ENCODE measurements at places on chromosomes 7 and 10.

DNA sequence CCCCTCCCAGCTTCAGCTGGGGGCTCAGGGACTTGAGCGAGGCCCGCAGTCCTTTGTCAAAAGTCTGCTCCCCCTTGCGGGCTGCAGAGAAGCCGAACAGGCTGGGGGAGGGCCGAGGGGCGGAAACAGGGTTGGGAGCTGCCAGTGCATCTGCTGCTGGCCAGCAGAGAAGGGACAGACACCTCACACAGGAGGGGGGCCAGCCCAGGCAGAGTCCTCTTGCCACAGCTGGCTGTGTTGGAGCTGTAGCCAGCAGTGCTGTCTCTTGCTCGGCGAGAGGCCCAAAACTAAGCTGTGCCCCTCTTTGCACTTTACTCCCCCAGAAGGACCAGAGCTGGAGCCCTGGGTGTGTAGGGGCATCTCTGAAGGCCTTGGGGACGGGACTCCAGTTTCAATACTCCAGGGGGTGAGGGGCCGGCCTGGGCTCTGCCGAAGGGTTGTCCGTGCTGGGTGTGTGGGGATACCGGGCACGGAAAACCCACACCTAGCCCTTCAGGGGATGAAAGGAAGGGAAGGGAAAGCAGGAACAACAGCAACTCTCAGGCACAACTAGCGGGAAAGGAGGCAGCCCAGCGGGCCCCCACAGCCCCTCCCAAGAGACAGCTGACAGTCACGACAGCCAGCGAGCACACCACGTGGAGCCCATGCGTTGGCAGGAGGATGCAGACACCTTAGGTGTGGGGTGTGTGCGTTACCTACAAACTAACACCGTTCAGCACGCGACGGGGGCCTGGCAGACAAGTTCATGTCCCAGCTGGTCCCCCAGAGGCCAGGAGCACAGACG lies 17.8 kb downstream of the YKT6 start:
- DNase-seq: no peak

GRCh38 chr7:148336411-148336810 lies 254.2 kb upstream of the C7orf33 start:
- DNase-seq: no peak

DNA sequence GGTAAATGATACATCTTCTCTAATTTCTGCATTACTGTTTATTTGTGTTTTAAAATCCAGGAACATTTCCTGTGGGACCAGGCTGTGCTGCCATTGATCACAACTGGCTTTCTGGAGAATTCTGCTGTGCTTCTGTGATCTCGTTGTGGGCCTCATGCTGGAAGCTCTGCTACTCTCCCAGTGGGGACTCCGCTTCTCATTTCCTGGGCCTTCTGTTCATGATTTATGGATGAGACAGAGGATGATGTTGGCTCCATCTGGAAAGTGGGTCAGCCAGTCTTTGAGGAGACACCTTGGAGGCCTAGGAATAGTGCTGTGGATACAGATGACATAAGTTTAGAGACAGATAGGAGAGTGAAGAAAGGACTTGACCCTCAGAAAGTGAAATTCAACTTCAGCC lies 15.2 kb upstream of the GPR158 start:
- DNase-seq: no peak

- no peak for DNase-seq
These were observed 19.7 kb upstream of the PON2 start for GRCh38 chr7:95454438-95455045.

- no peak for DNase-seq
These were observed 59.5 kb upstream of the LAMB1 start for GRCh38 chr7:108062250-108063014.

DNA sequence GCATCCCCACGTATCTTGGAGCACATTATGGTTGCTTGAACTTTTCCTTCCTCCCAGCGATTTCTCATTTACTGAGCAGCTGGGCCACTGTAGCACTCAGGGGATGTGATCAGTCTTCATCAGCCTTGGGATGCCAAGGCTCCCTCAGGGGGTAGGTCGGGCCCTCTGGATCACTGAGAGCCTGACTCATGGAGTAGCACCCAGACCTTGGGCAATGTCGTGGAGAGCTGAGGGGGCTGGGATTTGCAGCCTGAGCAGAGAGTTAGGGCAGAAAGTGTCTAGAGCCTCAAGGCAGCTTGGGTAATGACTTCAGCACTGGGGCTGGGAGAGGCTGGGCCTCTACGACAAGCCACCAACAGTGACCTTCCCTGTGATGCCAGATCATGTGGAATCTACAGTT lies 86.5 kb upstream of the CXCL12 start:
- no peak for DNase-seq

DNA sequence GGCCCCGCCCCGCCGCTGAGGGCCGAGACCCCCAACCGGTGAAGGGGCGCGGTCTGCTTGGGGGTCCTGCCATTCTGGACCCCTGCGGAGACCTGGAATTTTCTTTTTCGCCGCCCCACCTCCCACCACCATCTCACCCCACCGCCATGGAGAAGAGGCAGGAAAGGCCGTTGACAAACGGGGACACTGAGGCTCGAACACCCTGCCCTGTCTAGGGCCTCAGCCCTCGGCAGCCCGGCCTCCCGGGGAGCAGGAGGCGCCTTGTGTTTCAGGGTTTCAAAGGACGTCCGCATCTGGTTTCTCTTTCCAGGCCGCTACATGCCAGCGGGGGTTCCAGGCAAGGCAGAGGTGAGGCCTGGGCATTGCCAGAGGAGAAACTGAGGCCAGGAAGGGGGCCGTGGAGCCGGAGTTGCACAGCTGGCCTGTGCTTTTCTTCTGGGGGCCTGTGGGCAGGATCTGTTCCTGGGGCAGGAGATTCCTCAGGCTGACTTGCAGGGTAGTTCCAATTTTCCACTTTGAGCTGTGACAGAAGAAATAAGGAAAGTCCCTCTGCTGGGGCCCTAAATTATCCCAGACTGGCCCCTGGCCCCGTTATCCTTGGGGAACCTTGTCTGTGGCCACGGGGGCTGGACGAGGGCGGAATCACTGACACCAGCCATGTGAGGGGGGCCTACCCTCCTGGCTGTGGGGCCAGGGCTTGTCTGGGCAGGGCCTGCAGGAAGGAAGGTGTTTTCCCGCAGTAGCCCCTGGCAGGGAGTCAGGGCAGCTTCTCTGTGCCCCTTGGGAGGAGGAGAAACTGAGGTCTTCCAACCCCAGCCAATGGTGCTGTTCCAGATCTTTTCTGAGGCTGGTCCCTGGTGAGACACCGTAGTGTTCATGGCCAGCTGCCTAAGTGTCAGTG lies 900 bp upstream of the MICALL2 start:
- DNase-seq: no peak

GRCh38 chr10:92173996-92174395 lies 116.9 kb downstream of the CPEB3 start:
- DNase-seq: no peak

GRCh38 chr10:33290321-33291052 lies 44.0 kb downstream of the NRP1 start:
- no peak for DNase-seq

DNA sequence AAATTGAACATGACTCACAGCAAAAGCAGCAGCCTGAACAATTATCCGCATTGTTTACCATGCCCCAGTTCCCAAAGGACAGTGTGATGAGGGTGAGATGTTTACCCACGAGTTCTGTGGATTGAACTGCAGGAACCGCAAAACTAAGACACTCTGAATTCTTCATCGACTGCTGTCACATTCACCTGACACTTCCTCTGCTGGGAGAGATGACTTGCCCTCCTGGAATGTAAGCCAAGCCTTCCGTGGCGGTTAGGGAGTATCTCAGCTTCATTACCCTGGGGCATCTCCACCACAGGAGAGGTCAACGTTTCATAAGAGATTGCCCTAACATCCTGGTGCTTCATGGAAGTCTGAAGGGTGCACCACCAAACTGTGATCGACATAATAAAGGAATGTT lies 374.6 kb upstream of the ADARB2 start:
- DNase-seq: no peak

GRCh38 chr7:105581066-105581811 lies at the start of gene EFCAB10:
TSS of gene EFCAB10 (minus strand) at chr7:105581493. CDS start at chr7:105581463, 30 bp downstream.
- DNase-seq: peak; percentile 3

DNA sequence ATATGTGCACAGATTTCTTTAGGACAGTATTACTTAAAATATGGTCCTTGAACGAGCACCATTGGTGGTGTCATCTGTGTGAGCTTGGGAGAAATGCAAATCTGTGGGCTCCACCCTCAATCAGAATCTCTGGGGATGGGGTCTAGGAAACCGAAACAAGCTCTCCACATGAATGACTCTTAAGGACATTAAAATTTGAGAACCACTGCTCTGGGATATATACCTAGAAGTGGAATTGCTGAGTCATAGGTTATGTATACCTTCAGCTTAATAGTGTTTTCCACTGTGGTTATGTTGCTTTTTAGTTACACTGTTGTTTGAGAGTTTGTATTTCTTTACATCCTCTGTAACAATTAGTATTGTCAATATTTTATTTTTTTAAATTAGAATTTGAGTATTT lies 24.0 kb downstream of the ZNRF2 start:
- no peak for DNase-seq

GRCh38 chr10:48330269-48330668 lies 23.8 kb downstream of the MAPK8 start:
- no peak for DNase-seq

GRCh38 chr7:134901389-134902020 lies 84.8 kb upstream of the AGBL3 start:
- no peak for DNase-seq

- no peak for DNase-seq
These were observed 58.9 kb upstream of the WAPL start for GRCh38 chr10:86580521-86580891.

GRCh38 chr10:31484431-31485135 lies 165.6 kb downstream of the ZEB1 start:
- no peak for DNase-seq

DNA sequence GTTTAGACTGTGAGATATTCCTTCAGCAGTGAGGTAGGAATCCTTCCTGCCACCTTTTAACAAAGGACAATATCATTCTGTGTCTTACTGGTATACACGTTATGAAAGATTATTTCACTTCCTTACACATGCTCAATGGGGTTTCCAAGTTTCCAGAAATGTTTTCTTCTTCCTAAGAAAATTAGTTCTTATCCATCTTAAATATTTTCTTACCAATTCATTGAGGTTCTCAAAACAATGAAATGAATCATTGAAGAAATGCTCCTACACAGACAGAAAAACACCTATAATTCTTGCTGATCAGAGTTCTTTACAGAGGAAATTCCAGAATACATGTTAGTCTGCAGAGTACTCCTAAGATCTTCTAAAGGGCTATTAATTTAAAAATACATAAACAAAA lies 51.4 kb upstream of the SEC61G start:
- no peak for DNase-seq

- DNase-seq: no peak
These were observed 124.9 kb downstream of the ANLN start for GRCh38 chr7:36514289-36515243.

DNA sequence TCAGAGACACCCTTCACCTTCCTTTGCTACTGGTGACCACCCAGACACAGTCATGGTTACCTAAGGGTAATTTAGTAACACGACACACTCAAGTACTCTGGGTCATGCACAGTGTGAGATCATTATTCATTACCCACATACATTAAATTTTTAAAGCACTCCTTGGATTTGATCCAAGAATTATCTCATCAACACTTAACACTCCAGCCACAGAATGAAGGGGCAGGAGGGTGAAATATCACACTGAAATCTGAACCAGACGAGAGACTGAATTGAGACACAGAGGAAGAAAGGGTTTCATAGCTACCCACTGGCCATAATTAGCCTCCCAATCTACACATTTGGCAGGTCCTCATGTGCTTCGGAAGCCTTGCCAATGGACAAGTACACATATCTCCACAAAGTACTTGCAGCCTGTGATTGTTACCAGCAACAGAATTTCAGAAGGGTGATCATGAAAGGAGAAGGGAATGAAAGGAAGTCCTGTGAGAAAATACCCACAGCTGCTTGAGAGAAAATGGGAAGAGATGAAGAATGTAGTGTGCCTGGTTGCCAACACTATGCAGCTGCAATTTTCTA lies 189.3 kb downstream of the POLR1F start:
- no peak for DNase-seq

DNA sequence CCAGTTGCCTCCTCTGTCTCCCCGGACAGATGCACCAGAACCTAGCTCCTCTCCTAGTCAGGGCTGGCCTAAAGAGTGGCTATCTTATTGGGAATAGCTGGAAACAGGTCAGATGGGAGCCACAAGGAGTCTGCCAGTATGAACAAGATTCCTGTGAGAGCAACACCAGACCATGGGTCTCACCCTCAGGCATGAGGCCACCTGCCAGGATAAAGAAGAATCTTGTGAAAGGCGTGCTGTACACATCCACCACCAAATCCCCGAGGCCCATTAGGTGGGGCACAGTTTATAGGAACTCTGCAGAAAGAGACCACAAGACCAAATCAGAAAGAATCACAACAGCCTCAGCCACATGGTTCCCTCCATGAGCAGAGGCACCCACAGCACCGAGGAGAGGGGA lies 325.9 kb downstream of the TNS3 start:
- DNase-seq: no peak

DNA sequence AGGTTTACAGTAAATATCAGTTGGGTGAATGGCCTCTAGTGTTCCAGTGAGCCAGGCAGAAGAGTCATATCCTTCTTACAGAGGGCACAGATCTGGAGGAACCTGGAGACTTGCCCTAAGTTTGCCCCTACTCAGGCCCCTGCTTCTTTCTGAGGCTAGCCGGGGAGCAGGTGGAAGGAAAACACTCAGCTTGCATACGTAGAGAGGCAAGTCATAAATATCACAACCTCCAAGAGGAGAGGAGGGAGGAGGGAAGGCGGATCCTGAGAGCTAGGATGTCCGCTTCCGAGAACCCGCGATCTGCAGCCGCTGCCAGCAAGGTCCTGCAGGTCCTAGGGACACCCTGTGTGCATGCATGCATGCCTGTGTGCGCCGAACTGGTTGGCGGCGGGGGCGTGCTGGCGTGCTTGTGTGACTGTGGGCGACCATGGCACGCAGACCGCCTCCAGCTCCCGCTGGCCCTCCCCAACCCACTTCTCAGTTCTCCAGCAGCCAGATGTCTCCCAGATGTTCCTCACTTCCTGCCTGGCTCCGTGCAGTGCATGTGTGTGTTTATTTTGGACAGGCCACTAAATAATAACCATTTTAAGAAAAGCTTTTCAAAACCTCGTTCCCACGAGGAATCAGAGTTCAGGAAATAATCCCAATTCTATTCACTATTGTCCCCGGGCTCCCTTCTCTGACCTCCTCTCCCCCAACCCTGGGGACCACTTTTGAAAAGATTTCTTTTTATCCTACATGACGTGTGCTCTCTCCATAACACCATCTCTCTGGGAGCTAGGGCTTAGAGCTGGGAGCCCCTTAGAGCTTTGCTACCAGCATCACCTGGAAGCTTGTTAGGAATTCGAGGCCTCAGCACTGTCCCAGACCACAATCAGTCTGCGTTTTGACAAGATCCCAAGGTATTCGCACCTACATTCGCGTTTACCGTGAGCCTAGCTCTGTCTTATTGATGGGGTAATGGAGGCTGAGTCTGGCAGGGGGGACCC lies 32.4 kb downstream of the UNC5B start:
- no peak for DNase-seq

DNA sequence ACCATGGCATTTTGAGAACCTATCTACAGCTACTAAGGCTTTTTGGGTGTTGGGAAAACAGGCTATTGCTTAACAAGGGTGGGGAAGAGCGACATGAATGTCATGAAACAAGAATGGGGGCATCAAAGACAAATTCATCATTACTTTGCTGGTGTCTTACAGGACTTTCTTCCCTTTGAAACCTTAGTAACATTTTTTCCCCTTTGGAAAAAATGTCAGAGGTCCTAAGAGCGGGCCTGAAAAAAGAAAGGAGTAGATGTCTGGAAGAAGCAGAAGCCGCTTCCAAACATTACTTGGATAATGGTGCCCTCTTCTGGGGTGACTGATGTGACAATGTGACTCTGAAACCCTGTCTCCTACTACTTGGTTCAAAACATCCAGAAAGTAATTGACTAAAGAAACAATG lies 3.8 kb upstream of the DDX50 start:
- no peak for DNase-seq

Measured in stimulated activated CD8-positive, alpha-beta memory T cell treated with anti-CD3 and anti-CD28 coated beads, Interleukin-4, amount 100 ng/mL, for 1 hour (primary cell).